ENCODE measurements at places on chromosomes 3 and 15.

- DNase-seq: no peak
These were observed 208.2 kb upstream of the CTDSPL start for GRCh38 chr3:37653466-37653865.

DNA sequence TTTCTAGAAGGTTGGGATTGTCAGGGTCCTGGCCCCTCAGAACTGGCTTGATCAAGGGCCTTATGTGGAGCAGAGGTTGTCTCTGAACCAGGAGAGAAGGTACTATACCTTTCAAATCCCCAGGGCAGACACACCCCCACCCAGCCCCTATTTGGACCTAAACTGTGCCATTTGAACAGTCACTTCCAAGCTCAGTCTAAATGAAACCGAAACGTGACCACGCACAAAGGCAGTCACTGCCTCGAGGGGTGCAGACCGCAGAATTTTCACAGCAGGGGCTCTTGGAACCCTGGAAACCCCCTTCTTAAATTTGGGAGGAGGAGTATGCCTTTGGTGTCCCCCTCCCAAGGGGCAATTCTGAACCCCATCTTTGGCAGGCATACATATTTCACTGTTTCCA lies 53.7 kb downstream of the GRIP2 start:
- DNase-seq: no peak

GRCh38 chr3:16897254-16897926 lies 12.6 kb downstream of the PLCL2 start:
- no peak for DNase-seq

DNA sequence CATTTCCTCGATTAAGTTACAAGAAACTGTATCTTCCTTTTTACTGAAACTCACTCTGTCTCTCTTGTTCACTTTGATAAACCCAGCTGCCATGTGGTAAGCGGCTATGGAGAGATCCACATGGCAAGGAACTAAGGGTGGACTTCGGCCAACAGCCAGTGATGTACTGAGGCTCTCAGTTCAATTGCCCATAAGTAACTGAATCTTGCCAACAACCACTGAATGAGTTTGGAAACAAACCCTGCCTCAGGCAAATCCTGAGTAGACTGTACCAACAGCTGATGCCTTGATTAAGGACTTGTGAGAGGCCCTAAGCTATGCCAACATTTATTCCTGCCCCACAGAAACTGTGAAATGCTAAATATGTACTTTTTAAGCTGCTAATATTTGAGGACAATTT lies 433.5 kb downstream of the PLOD2 start:
- no peak for DNase-seq

DNA sequence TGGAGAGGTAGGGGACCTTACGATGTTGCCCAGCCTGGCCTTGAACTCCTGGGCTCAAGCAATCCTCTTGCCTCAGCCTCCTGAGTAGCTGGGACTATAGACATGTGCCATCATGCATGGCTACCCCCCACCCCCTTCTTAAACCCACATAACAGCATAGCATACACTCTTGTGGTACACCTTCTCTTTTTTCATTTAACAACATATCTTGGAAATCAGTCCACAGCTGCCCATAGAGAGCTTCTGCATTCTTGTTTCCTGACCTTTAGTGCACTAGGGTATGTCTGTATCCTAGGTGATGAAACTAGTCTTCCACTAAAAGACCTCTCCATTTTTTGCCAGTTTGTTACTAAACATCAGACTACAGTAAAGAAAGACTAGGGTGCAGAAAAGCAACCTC lies 33.0 kb downstream of the SLC28A1 start:
- no peak for DNase-seq

GRCh38 chr3:137692803-137693431 lies 71.2 kb upstream of the SOX14 start:
- DNase-seq: peak; percentile 32

DNA sequence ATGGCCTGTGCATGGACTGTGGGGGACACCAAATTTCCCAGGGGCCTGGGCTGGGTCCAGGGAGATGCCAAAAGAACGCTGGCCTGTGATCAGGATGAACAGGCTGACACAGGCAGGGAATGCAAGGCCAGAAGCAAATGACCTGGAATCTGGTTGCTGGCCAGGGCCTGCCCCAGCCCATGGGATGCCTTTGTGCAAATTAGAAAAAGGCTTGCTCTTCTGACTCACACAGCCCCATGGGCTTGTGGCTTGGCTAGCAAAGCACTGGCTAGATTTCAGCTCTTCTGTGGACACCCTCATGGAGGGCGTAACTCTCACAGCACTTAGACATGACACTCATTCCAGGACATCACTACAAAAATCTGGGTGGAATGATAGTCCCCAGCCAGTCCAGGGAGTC lies 356.0 kb downstream of the SHQ1 start:
- DNase-seq: no peak

DNA sequence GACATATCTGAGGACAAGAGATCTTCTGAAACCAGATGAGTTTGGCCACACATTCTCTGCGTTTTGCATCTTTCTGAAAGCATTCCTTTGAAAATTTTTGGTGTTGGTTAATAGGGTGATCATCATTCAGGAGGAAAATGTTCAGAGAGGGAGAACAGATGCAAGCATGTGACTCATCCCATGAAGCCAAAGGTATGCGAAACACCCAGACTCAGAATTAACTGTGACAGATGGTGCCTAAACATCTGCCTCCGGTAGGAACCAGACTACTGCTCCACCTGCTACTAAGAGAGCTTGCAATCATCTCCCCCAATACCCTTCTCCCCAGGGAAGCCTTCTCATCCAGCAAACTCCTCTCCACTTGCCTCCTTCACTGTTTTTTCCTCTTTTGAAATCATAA lies 46.2 kb downstream of the TRIM69 start:
- no peak for DNase-seq
